GM03348 (cell line): ENCODE measurements at places on chromosomes 7 and 10.

GRCh38 chr10:71504168-71504567, 107.4 kb downstream of the CDH23 start:
- no peak for DNase-seq

- DNase-seq, result no peak
Measured at GRCh38 chr10:116683166-116683565, 59.2 kb downstream of the HSPA12A start.

- no peak for DNase-seq
Measured at GRCh38 chr7:6399351-6399750, 48.4 kb downstream of the DAGLB start.

GRCh38 chr7:92809397-92809759, 27.0 kb downstream of the CDK6 start:
- DNase-seq, result no peak

DNA sequence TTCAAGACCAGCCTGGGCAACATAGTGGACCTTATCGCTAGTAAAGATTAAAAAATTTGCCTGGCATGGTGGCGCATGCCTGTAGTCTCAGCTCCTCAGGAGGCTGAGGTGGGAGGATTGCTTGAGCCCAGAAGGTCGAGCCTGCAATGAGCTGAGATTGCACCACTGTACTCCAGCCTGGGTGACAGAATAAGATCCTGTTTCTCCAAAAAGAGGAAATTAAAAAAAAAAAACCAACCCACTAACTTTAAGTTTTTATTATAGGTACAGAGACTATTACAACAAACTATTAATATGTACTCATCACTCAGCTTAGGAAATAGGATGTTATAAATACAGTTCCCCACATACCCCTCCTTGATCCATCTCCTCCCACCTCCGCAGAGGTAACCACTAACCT, 30.2 kb downstream of the DHTKD1 start:
- DNase-seq, result no peak

GRCh38 chr10:125377368-125377767, 217.0 kb upstream of the CTBP2 start:
- DNase-seq, result peak; percentile 24

DNA sequence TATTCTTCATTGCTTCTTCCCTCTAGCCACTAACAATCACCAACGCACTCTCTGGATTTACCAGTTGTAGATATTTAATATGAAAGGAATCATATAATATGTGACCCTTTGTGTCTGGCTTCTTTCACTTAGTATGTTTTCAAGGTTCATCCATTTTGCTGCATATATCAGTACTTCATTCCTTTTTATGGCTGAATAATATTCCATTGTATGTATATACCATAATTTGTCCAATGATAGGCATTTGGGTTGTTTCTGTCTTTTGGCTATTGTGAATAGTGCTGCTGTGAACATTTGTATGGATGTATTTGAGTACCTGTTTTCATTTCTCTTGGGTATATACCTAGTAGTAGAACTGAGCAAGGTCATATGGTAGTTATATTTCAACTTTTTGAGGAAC, 7.3 kb downstream of the AKAP9 start:
- no peak for DNase-seq

GRCh38 chr10:92559046-92559445, 14.8 kb downstream of the IDE start:
- no peak for DNase-seq

- peak; percentile 81 for DNase-seq
Measured at GRCh38 chr7:47573758-47574481, 8.0 kb downstream of the TNS3 start.

- DNase-seq, result no peak
Measured at GRCh38 chr7:117134889-117135552, 181.7 kb downstream of the ST7 start.

GRCh38 chr7:17921857-17922416, 18.4 kb downstream of the SNX13 start:
- DNase-seq, result no peak

DNA sequence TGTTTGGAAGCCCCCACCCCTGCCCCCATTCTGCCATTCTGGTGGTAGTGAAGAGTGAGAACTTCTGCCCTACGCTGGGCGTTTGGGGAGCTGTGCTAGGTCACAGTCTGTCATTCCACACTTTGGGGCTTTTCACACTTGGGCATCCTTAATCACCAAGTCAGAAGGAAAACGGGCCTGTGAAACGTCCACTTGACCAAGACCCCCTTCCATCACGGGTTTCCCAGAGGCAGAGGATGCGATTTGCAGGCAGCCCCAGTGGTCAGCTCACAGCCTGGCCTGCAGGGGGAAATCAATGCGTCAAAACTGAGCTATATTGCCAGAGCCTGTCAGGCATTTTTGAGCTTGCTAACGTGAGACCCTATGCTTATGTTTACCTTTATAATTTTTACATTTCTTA, 663.3 kb upstream of the MGMT start:
- no peak for DNase-seq

DNA sequence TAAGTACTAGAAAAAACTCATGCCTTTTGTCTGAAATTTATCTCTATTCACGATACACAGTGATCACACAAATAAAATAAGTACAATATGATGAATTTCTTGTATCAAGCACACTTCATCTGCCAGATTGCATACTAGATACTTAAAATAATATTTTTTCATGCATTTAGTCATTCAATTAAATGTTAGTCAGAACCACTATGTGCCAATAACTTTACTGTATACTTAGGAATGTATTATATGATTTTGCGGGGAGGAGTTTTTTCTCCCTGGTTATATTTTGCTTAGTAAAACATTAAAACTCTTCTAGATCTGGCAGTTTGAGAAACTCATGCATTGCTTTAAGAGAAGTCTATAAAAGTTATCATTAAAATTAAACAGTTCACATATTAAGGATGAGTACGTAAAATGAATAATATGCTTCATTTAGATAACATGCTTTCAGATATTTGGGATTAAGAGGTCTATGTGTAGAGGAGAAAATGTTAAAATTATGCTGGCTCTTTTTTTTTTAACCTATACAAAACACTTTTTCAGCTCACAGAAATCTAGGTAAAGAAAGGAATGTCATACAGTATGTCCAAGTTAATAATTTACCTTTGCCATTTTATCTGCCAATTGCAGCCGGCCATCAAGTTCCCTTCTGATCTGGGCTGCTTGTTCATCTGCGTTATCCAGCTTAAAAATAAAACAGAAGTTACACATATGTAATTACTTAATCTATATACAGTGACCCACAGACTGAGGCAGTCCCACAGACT, 70.1 kb downstream of the RNF133 start:
- no peak for DNase-seq
